ENCODE measurements at places on chromosomes 2 and 18.

GRCh38 chr2:63131196-63131595 is 80.6 kb downstream of the OTX1 start:
- DNase-seq, result no peak

DNA sequence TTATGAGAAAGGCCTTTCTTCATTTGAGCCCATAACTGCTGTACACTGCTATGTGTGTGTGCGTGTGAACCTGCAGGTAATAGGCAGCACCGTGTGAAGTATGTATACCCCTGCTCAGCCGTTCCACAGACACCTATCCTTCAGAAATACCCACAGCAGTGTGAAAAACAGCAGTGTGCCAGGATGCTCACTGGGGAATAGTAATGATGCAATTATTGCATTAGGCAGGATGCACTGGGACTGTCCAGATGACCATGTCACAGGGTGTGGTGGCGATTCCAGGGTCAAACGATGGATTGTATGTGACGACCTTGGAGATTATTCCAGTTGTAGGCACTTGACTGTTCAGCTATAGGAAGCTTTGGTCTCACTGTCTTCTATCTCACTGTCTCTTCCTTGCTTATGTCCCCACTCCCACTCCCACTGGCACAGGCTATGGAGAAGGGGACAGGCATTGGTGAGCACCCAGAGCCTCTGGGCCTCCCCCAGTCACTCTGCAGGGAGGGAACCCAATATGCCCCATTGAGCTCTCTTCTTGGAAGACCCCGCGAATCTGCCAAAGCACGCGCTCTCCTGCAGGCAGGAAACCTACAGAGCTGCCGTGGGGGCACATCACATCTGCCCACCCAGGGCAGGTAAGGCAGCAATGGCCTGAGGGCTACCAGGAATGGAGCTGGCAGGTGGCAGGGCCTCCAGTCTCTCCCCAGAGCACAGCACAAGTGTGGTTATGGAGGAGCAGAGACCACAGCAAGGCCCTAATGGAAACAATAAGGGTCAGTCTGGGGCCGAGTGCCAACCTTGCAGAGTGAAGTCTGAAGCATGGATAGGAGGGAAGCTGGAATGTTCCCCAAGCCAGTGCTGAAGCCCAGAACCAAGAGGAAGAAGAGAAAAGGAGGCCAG is 518.9 kb upstream of the RAB6C start:
- DNase-seq, result no peak

DNA sequence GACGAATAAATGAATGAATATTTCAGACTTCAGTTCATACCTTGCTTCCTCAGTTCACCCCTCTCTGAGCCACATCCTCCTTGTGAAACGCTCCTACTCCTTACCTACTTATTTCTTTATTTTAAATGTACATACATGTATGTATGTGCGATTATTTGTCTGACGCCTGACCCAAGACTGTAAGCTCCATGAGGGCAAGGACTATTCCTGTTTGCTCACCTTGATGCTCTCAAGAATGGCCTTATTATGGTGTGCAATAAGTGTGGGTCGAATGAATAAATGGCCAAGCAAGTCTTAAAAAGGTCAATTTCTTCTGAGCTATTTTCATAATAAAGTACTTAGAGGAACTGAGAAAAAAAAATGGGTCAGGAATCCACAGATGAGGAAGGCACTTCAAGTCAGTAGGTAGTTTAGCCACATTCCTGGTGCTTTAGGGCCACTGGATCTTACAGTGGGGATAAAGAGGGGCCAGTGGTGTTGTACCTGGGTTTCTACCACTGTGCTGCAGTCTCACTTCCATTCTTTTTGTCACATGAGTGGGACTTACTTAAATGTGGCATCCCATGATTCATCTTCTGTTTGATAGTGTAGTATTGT is 74.7 kb downstream of the SDC1 start:
- no peak for DNase-seq

GRCh38 chr2:66095820-66096345 is 339.0 kb upstream of the MEIS1 start:
- DNase-seq, result no peak

DNA sequence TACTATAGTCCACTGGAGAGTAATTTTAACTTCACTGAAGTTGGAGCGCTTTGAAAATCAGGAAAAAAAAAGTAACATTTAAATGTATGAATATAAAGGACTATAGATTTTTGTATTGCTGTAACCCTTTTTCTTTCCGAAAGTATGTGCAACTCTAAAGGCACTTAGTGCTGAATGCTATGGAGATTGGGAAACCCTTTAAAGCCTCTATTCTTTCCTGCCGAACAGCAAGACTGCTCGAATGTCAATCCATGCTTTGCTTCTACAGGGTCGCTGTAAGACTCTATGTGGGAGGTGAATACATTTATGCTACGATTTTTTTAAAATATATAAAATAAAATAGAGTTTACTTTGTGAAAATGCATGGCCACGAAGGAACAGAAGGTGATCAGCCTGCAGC is 825 bp downstream of the GRB14 start:
- DNase-seq, result no peak

GRCh38 chr2:38147333-38148121 is 71.6 kb upstream of the CYP1B1 start:
- no peak for DNase-seq

GRCh38 chr2:67898595-67898994 is 164.2 kb downstream of the C1D start:
- no peak for DNase-seq

- DNase-seq, result no peak
Observed at GRCh38 chr18:77529492-77530176, 280.0 kb downstream of the GALR1 start.

GRCh38 chr2:164703915-164704706 is 82.8 kb upstream of the GRB14 start:
- no peak for DNase-seq

DNA sequence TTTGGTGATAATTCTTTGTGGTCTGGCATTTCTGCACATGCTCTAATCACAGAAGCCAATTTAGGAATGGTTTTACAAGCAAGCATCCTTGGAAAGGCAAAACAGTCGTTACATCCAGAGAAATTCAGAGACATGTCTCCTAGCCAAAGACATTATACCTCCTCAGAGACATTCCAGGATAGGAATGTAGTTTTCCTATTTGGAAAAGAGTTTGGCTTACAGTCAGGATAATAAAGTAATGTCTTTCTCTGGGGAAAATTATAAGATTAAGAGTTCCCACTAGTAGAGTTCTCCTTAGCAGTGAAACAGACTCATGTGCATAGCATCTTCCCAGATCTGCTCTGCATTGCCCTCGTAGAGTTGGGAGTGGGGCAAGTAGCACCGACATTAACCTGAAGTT is 753.6 kb upstream of the TMEFF2 start:
- DNase-seq, result no peak

DNA sequence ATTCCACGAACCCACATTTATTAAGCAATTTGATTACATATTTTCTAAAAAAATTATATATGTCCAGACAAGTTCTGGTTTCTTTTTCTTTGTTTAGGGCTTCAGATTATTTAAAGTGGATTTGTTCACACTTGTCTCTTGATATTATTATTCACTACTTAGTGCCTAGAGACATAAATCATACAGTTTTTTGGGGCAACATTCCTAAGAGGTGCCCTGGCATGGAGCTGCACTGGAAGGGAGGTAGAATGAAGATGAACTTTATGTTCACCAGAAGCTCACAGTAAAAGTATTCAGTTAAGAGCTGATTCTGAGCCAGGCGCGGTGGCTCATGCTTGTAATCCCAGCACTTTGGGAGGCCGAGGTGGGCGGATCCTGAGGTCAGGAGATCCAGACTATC is 762.7 kb upstream of the TMEFF2 start:
- DNase-seq, result no peak

- DNase-seq, result no peak
Observed at GRCh38 chr2:79952616-79953015, 351.9 kb downstream of the LRRTM1 start.

DNA sequence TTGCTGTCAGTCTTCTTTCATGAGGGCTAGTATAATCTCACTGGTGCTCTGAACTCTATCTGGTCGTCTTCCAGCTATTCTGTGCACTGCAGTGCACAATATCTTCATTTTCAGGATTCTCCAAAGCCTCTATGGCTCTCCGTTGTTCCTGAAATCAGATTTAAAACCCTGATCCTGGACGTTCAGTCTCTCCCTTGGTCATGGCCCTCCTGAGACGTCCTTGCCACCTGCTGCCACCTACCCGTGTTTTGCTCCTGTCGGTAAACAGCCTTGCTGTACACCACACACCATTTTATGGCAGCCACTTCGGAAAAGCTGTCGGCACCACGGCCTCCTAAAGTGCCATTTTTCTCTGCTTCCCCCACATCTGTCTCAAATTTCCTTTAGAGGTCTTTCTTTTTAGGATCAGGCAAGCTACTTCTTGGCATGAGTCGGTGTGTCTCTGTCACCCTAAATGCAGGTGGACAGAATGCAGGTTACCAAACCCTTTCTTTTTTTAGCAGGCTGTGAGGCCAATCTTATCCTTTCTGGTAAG is 170.0 kb downstream of the HRH4 start:
- no peak for DNase-seq

DNA sequence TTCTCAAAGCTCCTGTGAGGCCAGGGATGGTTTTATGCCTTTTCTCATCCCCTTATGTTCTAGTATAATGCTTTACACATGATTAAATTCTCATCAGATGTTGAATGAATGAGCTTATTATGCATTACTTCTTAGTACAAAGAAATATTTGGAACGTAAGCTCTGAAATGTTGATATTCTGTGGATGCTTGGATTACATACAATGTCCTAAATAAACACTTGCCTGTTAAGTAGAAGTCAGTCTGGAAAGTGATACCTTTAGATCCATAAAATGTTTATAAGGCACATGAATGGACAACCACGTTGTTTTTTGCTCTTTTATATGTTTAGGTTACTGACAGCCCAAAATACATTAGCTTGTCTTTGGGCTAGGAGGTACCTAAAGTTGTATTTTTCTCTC is 248.6 kb downstream of the NEDD4L start:
- no peak for DNase-seq

Data from activated naive CD8-positive, alpha-beta T cell treated with anti-CD3 and anti-CD28 coated beads, Interleukin-2, amount 50 U/mL, for 24 hours (primary cell).